ENCODE measurements at places on chromosomes 1 and 21.

DNA sequence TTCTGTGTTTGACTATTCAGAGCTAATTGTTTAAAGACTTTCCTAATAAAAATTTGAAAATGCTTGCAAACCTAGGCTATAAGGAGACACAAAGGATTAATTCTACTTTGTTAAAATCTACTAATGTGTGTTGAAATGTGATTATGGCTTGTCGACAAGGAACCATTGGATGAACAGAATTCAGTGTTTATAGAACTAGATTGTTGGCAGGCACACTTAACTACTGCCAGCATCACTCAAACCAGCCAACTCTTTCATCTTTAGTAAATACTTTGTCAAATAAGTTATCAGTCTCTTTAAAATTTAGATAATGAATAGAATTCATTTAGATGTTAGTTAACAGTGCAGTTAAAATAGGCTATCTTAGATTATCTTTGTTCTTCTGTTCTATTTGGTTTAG is 27.6 kb downstream of the HS2ST1 start:
- DNase-seq: no peak

GRCh38 chr1:244761279-244761678 is 74.2 kb upstream of the COX20 start:
- DNase-seq: no peak

DNA sequence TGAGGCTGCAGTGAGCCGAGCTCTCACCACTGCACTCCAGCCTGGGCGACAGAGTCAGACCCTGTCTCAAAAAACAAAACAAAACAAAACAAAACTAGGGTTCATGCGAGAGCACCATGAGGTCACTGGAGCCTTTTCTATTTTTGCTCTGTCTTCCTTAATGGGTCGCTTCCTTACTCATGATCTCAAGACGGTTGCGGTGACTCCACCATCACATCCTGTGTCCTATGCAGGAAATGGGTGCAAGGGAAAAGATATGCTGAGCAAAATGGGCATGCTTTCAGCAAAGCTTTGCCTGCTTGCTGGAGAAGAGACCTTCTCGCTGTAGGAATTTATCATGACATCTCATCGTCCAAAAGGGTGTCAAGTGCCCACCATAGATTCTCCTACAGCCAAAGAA is 36.4 kb downstream of the WNT9A start:
- no peak for DNase-seq

DNA sequence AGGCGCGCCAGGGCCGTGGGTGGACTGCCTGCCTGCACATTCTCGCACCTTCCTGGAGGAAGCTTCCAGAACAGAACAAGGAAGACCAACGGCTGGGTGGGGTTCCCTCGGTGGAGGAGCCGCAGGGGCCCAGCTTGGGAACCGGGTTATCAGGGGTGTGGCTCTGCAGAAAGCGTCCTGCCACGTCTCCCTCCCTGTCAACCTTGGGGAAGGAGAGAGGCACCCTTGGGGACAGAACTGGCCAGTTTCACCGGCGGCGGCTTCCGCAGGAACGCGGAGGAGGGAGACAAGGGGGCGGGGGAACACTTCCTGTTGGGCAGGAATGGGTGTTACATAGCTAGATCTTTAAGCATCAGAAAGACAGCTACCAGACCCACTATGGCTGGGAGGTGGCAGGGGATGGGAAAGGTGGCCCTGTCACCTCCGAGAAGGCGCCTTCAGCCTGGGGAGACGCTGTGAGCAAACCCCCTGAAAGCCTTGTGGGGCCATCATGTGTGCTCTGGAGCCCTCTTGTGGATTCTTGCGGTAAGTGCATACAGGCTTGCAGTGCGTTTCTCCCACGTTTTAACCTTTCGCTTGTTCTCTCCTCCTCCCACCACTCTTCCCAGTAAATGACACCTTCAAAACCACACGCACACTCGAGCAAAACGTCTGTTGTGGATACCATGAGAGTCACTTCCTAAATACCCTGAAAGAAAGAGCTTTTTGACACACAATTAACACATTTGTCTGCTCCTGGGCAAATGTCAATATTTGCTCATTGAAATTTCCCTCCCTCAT is 3.8 kb upstream of the PLEKHA6 start:
- peak; percentile 45 for DNase-seq

- DNase-seq: peak; percentile 20
Measured at GRCh38 chr21:14545906-14546480, at the start of gene SAMSN1. Gene SAMSN1 (minus strand): TSS chr21:14546315. CDS start chr21:14546261, 54 bp downstream.

- peak; percentile 96 for DNase-seq
Measured at GRCh38 chr21:45330075-45330781, 42.5 kb upstream of the POFUT2 start.

- no peak for DNase-seq
Measured at GRCh38 chr1:201008666-201009360, 14.7 kb downstream of the KIF21B start.

- no peak for DNase-seq
Measured at GRCh38 chr21:17622018-17622417, 9.3 kb upstream of the BTG3 start.

- no peak for DNase-seq
Measured at GRCh38 chr1:174997041-174997440, 2.7 kb upstream of the CACYBP start.

GRCh38 chr1:213779228-213779627 is 208.5 kb upstream of the PROX1 start:
- DNase-seq: no peak

GRCh38 chr1:115251340-115251748 is 86.7 kb downstream of the NGF start:
- peak; percentile 6 for DNase-seq

Data from NCI-H226 (cell line).